ENCODE measurements at places on chromosomes 2 and 18.

DNA sequence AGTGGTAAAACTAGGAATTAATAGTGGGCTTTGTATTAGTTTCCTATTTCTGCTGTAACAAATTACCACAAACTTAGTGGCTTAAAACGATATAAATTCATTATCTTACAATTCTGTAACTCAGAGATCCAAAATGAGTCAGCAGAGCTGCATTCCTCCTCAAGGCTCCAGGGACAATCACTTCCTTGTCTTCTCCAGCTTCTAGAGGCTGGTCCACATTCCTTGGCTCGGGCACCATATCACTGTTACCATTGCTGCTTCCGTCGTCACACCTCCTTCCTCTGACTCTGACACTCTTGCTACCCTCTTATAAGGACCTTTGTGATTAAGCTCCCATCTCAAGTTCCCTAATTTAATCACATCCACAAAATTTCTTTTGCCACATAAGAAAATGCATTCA lies 567.8 kb upstream of the KLHL29 start:
- peak; percentile 47 for DNase-seq

DNA sequence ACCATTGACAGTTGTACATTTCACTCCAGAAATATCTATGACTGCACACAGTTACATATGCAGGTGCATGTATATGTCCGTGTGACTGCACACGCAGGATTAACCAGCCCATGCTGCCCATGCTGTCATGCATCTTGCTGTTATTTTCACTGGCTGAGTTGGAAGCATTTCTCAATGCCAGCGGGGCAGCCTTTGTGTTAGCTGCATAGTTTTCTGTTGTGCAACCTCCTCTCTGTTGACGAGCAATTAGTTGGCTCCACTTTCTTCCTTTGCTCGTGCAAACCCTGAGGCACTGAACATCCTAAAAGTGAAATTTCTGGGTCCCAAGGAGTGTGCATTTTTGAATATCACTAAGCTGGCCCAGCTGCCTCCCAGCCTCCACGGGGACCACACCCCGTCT lies 133.4 kb upstream of the GLI2 start:
- DNase-seq = no peak

GRCh38 chr2:45942237-45942738 lies 290.8 kb downstream of the PRKCE start:
- no peak for DNase-seq

- no peak for DNase-seq
These were observed 263.0 kb upstream of the TRIB2 start for GRCh38 chr2:12453731-12454130.

GRCh38 chr18:14997357-14997756 lies 249.4 kb downstream of the ANKRD30B start:
- DNase-seq = no peak

- DNase-seq = no peak
These were observed 25.7 kb downstream of the FANCL start for GRCh38 chr2:58215429-58215828.

GRCh38 chr2:109690822-109691541 lies 76.8 kb downstream of the SOWAHC start:
- DNase-seq = no peak

GRCh38 chr2:145284551-145284950 lies 764.6 kb upstream of the ZEB2 start:
- DNase-seq = peak; percentile 3

DNA sequence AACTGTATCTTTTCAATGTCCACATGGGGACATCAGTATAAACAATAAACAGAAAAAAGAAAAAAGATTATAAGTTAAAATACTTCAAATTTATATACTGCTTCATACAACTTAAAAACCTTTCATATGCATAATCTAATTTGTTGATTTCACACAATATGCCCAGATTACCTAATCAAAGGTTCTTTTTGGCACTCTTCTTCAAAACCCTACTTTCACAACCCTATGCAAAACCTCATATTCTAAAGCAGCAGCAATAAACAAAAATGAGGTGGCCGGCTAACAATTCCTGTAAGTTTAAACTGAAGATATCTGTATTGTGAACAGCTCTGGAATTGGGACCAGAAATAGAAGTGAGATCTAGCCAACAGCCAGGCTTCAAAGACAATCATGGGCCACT lies 28.6 kb downstream of the STK17B start:
- no peak for DNase-seq

DNA sequence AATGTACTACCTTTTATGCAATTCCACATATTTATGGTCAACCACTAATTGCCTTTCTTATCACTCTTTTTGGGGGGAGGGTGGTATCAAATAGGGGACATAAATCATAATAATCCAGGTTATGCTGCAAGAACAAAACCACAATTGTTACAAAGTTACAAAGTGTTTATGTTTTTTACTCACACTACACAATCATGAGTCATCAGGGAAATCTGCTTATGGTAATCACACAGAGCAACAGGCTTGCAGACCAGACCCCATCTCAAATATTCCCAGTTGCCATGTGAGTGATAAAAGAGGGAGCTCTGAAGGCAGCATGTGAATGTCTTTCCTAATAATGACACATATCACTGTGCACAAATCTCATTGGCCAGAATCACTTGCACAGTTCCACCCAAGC lies 304.7 kb upstream of the TMEFF2 start:
- no peak for DNase-seq

GRCh38 chr2:237355701-237356100 lies 58.3 kb downstream of the COL6A3 start:
- DNase-seq = no peak

DNA sequence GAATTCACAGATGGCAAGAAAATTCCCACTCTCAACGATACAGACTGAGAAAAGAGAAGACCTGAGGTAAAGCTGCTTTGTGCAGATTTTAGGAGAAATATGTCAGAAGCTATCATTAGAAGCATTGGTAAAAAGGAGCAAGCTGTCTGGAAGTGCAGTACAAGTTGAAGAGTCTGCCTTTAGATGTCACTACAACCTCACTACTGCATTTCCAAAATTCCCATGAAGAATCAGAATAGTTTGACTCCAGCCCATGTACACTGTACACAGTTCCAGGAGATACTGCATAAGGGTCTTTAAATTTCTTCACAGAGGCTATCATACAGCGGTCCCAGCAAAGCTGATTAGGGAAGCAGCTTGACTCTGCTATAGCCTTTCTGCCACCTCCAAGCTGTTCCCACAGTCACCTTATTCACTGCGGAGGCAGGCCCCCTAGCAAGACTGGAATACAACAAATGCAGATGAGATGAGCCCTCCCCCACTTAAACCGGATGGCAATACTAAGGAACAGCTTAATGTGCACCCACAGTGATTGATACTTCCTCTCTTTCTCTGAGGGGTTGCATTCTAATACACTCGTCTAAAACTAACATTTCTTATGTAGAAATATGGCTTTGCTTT lies 527.4 kb downstream of the TMEM182 start:
- DNase-seq = no peak

- peak; percentile 50 for DNase-seq
These were observed 210.9 kb upstream of the SMAD7 start for GRCh38 chr18:49161627-49162026.

DNA sequence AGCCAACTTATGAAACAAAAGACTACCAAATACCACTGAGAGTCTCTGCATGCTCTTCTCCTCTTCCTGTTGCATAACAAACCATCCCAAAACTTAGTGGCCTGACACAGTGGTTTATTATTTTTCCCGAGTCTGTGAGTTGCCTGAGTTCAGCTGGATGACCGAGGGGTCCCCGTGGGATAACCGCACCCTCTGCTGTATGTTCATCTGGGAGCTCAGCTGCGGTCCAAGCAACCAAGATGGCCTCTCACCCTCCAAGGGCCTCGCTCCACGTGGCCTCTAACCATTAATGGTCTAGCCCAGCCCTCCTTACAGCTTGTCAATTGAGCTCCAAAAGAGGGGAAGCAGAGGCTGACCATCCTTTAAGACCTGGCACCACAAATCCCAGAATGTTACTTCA lies 17.1 kb downstream of the ITM2C start:
- DNase-seq = no peak

GRCh38 chr2:75602724-75603342 lies 42.1 kb upstream of the EVA1A start:
- DNase-seq = peak; percentile 97

- peak; percentile 33 for DNase-seq
These were observed 186.8 kb upstream of the PGAP1 start for GRCh38 chr2:197113275-197113711.

- peak; percentile 15 for DNase-seq
These were observed 12.1 kb upstream of the TRAF3IP1 start for GRCh38 chr2:238308177-238308576.

DNA sequence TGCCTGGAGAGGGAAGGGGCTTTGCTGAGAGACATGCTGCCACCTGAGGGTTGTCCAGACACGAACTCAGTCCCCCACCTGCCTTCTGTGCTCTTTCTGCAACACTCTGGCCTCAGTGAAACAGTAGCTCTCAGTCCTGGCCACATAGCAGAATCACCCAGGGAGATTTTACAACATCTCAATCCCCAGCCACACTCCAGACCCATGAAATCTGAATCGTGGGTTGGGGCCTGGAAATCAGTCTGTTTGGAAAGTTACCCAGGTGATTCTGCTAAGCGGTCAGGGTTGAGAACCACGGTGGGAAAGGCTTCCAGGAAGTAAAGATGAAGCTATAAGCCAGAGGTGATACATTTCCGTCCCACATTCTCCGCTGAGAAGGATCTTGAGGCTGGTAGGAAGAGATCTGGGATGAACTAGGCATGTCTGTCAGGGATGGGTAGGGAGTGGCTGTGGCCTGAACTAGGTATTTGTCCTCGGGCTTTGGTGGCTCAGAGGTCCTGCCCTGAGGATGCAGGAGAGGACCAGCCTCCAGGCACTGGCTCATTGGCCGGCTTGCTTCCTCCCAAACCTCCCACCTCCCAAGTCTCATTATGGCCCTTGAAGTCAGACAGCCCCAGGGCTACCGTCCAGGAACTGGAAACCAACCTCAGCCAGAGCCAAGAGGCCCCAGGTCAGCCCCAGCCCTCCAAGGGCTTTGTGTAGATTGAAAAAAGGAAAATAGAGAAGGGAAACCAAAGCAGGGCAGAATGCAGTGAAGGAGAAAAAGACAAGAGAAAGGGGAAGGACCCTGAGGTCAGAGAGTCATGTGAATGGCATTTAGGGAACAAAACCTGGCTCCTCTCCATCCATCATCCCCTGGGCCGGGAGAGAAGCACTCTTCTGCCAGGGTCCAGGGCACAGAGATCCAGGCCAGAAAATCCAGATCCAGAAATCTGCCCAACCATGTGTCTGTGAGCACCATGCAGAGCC lies 119.6 kb downstream of the ZFP36L2 start:
- DNase-seq = peak; percentile 90

- DNase-seq = no peak
These were observed 190.6 kb downstream of the RAD51AP2 start for GRCh38 chr2:17327649-17328048.

DNA sequence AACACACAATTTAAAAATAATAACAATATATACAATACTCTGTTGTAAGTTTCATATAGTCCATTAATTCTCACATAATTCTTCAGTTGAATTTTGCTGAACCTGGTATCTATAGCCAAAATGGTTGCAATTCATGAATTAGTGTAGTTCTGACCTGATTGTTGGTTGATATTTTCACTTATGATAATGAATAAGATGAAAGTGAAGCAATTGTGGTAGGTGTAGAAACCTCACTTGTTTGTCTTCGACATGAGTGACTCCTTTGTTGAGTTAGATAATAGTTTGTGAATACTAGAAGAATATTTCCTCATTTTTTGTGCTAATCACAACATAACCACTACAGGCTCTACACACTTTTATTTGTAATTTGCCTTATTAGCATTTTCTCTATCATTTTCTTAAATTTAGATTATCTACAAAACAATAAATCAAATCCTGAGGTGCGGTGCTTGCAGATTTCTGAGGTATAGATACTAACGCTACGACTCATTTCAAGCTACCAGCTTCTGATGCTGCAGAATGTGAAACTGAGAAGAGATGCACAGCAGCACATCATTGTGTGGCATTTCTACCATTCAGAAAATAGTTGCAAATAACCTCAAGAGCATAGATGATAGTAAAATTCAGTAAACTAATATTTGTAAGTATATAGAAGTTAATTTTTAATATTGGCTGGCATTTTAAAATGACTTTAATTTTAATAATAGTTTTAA lies 117.9 kb downstream of the KCNH7 start:
- DNase-seq = no peak

DNA sequence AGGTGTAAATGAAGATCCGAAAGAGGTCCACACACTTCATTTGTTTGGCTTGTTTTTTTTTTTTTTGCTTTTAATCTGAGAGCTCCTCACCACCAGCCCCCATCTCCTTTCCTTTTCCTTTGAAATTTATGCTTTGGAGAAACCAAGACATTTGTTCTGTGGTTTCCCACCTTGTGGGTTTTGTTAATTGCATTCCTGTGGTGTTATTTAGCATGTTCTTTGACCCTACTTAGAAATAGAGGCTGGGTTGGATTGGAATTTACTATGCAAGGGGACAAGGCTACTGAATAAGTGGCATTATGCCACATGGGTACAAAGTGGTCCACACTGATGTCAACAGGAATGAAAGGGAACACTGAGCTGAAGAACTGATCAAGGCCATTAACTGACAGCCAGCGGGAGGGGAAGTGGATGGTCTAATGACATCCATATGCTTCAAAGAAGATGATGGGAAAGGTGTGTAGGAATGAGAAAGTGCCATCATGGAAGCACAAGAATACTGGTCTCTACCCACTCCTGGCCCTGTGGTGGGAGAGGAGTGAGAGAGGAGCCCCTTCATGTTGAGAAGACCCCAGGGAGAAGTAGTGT lies 8.9 kb downstream of the CCL20 start:
- peak; percentile 69 for DNase-seq

- DNase-seq = no peak
These were observed 258.7 kb upstream of the HS6ST1 start for GRCh38 chr2:128577141-128577930.

DNA sequence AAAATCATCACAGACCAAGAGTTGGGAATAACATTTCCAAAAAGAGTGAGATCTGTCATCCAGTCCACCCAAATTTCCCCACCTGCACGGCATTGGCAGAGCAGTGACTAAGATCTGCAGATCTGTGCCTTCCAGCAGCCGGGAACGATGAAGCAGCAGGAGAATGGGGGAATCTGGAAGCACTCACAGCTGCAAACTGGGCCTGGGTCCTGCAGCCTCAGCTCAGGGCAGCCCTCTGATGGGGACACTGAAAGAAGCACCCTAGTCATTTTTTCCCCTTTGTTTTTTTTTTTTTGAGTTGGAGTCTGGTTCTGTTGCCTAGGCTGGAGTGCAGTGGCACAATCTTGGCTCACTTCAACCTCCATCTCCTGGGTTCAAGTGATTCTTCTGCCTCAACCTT lies 4.4 kb upstream of the SAG start:
- DNase-seq = no peak

DNA sequence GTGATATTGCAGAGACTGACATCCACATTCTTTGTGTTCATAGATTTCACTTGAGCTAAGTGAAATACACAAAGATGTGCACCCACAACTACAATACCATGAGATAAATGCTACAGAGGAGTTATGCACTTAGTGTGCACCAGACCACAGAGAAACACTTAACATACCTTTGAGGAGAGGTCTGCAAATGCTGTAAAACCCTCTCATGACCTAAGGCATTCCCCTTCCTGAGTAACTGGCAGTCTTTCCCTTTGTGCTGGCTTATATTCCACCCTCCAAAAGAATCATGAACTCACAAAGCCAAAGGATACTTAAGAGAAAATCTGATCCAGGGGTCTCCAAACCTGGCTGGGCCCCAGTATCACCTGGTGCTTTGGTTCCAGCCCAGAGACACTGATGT lies 16.2 kb downstream of the NXPH2 start:
- DNase-seq = no peak

Data from RPMI7951 (cell line).